WTC11 (cell line): ENCODE measurements at places on chromosomes 2 and 18.

DNA sequence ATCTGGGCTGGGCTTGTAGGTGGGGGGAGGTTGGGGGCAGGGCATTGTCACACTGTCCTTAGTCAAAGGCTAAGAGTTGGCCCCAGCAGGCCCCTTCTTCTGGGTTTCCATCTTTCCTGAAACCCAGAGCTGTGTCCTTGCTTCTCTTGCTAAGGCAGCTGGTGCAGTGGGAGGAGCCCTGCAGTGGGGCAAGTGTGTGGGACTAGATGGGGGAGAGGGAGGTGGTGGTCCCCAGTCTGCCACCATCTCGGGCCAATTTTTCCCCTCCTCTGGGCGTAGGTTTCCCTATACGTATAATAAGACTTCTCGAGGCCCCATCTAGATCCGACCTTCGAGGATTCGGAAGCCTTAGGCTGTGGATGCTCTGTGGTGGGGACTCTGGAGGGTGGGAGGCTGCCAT is 3.5 kb downstream of the KCNF1 start:
- DNase-seq = no peak

DNA sequence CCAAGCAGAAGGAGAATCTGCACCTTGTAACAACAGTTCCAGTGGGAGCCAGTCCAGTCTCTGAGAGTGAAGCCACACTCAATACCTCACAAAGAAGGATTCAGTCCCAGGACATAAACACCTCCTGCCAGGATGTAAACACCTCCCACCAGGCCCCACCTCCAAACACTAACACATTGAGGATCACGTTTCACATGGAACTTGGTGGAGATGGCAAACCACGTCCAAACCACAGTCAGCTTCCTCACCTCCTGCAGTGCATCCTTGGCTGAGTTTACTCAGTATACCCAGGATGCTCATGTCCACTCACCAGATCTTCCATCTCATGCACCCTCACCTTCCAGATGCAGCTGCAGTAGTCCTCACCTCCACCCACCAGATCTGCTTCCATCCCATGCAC is 37.8 kb upstream of the TMEM18 start:
- no peak for DNase-seq

GRCh38 chr2:164621764-164622105 is 453 bp upstream of the GRB14 start:
- peak; percentile 30 for DNase-seq

DNA sequence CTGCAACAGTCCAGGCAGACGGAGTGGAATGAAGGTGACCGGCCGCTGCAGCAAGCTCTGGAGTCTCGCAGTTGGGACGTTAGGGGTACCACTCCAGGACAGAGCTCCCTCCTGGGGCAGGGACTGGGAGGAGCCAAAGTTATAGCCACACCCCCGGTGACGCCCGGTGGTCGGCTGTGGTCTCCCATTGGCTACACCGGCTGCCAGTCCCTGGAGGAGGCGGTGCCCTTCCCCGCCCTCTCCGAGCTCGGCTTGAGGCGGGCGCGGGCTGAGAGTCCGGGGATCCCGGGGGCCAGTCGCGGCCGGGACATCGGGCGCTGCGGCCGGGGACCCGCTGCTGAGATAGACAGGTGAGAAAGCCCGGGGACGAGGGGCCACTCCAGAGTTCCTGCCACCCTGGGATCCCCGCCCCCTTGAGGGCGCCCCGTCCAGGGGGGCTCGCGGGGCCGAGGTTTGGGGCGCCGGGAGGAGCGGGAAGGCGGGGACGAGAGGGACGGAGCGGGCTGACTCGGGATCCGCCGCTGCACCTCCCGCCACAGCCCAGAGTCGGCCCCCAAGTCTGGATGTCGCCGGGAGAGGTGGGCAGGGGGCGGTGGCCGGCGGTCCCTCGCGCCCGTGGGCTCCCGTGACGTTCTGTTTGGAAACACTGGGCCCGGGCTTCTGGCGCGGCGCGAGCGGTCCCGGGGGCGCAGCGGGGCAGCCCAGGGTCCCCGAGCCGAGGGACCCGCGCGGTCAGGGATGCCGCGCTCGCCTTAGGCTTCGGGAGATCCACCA is at the start of gene PLEKHH2:
Gene PLEKHH2, plus strand, starts transcription at position 231 of the 774 bp plus-strand sequence. CDS start 7,414 bp downstream, outside the sequence.
- DNase-seq = peak; percentile 95

DNA sequence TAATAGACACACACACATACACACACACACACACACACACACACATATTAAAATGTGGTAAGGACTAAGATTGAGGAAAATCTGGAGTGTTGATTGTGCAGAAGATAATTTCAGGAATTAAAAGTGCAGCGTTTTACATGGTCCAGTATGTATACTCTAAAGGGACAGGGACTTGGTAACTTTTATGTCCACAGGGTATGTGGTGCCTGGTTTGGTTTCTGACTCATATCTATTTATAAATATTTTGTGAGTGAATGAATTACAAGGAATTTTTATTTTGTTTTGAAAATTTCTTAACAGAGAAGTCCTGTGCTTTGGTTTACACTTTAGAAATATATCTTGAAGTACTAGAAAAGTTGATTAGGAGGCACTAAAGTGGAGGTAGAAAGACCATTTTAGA is 287.7 kb upstream of the NXPH2 start:
- no peak for DNase-seq

GRCh38 chr2:46849721-46850556 is 65.7 kb downstream of the MCFD2 start:
- DNase-seq = no peak

GRCh38 chr2:222806526-222807137 is 54.2 kb upstream of the ACSL3 start:
- DNase-seq = no peak

GRCh38 chr2:18009891-18010290 is 131.4 kb downstream of the KCNS3 start:
- no peak for DNase-seq

DNA sequence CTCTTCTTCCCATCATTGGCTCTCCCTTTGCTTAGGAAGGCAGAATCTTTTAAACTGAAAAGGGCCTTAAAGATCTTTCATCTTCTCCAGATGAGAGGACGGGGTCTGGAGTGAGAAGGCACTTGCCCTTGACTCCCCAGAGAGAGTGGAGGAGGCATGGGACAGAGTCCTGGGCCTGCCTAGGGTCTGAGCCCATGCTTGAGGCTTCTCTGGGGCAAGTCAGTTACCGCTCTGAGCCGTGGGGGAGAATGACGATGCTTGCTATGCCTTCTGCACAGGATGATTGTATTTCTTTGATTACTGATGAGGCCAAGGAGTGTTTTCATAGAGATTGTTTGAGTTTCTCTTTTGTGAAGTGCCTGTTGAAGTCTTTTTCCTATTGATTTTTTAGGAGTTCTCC is 921 bp downstream of the PLB1 start:
- no peak for DNase-seq

DNA sequence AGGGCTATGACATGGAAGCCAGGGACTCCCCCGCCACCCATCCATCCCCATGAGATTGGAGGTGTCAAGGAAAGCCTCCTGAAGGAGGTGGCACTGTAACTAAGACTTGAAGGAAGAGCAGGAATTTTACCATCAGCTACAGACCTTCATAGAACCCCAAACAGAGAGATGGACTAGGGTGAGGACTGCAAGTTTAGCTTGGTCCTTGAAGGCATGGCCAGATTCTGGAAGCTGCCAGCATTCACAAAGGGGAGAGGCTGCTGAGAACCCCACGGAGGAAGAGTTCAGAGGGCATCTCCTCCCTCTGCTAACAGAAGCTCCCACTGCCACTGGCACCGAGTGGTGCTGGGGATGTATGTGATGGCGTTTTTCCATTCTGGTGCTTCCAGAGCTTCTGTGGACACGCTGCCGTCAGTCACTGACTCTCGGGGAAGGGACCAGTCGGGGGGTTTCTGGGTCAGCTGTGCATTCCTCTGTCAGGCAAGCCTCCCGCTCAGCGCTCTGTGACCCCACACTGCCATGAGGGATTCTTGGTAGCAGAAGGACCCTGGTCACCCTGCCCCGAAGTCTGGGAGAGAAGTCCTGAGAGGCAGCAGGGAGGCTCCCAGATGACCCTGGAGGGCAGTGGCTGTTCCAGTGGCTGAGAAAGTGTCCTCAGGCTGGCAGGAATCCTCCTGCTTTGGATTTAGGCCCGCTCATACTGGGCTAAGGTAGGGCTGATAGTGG is 18.1 kb downstream of the TMEM185B start:
- DNase-seq = no peak

DNA sequence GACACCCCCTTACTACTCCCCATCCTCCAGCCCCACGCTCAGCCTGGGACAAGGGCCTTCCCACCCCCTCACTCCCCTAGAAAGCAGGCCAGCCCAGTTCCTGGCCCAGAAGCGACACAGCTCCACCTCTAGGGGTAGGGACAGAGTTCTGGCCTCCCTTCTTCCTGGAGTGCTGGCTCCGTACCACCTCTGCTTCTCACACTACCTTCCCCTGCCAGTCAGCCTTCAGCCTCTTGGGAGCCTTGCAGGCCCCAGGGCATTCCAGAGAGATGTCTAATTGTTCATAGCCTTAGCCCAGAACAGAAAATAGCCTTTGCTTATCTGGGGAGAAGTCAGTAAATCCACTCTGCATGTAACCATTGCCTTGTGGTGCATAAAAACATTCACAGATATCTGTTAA is 13.1 kb upstream of the CATIP start:
- DNase-seq = no peak

DNA sequence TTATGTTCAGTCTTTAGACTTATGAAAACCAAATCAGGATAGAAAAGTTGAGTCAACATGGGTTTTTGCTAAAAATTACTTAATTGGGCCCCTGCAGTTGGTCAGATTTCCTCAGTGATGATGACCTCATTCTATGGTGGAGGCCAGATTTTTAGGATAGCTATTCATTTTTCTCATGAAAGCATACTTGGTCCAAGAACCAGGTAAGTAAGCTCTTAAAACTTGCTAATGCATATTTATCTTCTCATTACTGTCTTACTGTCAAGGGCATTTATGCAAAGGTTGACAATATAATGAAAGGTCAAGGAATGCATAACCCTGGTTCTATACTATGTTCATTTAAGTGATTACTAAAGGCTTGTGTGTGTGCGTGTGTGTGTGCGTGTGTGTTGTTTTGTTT is 650.6 kb downstream of the SATB2 start:
- no peak for DNase-seq

GRCh38 chr2:174544156-174544555 is 53.4 kb downstream of the WIPF1 start:
- DNase-seq = no peak

DNA sequence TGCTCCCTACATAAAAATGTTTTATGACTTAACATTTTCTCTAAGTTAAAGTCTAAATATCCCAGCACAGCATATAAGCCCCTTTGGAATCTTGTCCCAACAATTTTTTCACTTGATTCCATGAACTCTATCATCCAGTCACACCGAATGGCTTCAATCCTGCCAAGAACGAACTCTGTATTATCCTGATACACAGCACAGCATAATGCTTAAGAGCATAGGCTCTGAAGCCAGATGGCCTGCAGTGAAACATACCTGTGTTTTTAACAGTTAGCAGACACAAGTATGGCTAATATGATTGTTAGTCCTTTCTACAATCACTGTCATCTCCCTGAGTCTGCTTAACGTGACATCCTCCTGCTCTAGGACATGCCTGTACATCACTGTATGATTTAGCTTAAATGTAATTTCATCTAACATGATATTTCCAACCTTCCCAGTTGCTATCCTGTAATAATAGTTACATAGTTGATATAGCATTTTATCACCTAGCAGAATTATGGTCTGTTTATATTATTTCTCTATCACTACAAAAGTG is 669.5 kb downstream of the ERBB4 start:
- DNase-seq = no peak

GRCh38 chr2:40448476-40449079 is 3.3 kb downstream of the SLC8A1 start:
- DNase-seq = no peak

DNA sequence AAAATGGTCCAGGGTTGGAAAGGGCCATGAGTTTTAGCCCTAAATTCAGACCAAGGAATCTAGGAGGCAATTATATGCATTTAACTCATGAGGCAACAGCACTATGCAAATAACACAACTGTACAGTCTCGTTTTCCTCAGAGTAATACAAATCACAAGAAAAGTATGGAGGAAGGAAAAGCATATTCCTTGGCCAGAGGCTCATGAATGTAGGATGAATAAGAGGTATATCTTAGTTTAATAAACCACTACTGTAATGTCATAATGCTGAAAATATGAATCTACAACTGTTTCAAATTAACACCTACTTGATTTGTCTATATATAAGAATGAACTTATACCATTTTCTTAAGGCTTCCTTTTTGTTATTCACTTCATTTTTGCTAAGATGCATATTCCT is 252.5 kb upstream of the TANK start:
- DNase-seq = no peak

DNA sequence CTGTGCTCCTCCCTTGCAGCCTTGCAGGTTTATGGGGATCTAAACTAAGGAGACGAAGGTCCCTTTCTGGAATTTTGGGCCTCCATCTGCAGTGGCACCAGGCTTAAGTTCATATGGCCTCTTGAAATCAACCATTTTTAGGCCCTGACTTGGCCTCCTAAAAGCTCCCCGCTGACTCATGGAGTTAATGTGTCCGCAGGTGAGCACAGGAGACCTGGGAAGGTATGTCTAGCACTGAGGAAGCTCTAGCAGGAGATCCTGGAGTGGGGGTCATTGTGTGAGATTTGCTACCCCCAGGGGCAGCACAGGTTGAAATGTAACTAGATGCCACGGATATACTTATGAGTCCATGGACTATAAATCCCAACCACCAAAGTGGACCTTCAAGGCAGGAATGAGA is 95.9 kb upstream of the CELF4 start:
- no peak for DNase-seq

DNA sequence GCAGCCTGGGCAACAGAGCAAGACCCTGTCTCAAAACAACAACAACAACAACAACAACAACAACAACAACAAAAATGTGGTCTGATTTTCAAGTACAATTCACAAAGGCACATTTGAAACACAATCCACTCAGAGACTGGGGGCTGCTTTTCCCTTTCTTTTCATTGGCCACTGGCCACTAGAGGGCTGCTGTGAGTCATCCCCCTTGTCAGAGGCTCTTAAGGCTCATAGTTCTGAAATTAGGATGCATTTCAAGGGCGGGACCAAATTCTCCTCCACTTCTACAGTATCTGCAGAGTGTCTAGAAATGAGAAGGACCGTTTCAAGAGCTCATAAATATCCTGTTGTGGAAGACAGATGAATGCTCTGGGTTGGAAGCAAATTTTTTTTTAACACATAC is 285.4 kb downstream of the NRXN1 start:
- peak; percentile 65 for DNase-seq

DNA sequence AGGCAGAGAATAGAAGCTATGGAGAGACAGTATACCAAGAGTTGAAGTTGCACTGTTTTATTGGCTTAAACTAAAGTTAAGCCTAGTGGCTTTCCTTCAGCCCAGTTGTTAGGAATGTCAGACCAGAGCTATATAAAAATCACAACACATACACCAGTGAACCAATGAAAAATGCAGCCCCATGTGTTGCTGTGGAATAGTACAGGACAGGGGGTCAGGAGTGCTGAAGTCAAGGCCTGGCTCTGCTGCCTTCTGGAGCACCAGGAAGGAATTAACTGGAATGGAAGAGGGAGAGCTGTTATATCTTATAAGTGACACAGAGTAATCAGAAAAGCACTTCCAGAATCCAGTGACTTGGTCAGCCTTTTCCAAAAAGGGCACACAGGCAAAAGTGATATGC is 58.9 kb downstream of the OSR1 start:
- DNase-seq = no peak
